IMR-90 (cell line): ENCODE measurements at places on chromosomes 6 and 20. TPM values are rescaled to one million over a fixed set of nuclear protein-coding genes. Genes with fewer than 3 reads are reported as not detected.
A peak's percentile ranks its signal among the peaks of the same experiment; 100 is the strongest.

GRCh38 chr6:110449541-110449895 lies 26.9 kb downstream of the SLC22A16 start:
- DNase-seq: no peak

DNA sequence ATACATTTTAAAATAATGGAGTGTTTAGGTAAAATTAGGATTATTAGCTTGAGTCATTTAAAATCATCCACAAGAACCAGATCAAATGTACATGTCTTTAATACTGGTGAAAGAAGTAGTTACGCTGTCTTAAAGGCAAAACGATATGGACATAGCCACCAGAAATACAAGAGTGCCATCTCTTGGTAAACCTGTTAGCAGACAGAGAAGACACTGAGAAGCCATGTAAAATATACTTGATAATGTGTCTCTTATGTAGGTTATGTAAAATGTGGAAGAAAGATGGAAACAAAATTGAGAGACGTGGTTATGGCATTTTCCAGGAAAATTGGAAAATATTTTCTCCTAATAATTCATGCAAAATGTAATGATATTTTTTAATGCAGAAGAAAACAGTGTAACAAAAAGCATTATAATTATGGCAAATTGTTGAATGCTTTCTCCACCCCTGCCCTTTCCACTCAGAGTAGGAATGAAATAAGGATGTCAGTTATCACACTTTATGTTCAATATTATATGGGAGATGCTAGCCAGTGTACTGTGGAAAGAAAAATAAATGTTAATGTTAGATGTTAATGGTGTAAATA lies 12.2 kb upstream of the SLC17A2 start:
- DNase-seq: peak; percentile 55

WFDC12 gene
- polyA plus RNA-seq: not detected in 2 replicates

GRCh38 chr6:105733556-105734162 lies 330.8 kb upstream of the PREP start:
- DNase-seq: peak; percentile 60

DNA sequence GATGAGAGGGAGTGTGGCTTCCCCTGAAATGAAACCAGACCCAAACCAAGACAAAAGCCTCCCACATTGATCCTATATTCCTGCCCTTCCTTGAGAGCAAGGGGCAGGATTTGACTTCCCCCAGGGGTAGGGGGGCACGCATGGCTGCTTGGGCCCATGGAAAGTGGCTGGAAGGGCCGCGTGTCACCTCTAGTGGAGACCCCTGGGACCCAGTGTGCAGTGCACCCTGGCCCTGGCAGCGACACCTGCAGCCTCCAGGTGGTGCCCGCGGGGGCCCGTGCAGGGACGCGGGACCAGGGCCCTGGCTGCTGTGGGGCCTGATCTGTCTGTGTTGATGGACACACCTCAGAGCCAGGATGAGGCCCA lies 18.0 kb upstream of the SLCO4A1 start:
- no peak for DNase-seq

JARID2 gene
- 9.6 TPM in 2 replicates for polyA plus RNA-seq

GRCh38 chr6:90343576-90343975 lies 46.9 kb upstream of the BACH2 start:
- DNase-seq: peak; percentile 53

- DNase-seq: no peak
Observed at GRCh38 chr20:38215194-38216182, 45.0 kb downstream of the KIAA1755 start.

EDN3 gene
- polyA plus RNA-seq: not detected in 2 replicates

DNA sequence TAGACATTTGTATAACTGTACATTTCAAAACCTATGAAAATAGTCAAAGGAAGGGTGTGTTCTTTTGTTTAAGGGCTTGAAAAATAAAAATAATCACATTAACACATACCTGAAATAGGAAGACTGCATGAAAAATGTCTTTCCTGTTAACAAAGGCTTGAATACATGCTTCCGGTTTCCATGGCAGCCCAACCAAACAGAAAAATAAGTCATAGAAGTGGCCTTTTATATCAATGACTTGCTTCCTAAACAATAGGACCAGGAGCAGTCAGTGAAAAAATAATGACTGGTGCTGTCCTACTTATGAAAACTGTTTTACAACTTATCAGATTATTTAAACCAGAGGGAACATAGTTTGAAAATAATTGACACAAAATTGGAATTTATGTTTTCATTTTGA lies 412.6 kb upstream of the PLCB4 start:
- DNase-seq: no peak

DNA sequence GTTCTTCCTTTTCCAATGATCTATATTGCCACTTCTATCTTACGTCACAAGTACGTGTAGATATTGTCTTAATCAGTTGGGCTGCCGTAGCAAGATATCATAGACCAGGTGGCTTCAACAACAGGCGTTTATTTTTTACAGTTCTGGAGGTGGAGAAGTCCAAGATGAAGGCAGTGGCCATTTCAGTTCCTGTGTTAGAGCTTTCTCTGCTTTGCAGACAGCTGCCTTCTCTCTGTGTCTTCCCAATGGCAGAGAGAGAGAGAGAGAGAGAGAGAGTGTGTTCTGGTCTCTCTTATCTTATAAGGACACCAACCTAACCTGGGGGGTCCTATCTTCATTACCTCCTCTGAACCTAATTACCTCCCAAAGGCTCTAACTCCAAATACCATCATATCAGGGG lies 8.3 kb downstream of the HSF2 start:
- DNase-seq: no peak

DNA sequence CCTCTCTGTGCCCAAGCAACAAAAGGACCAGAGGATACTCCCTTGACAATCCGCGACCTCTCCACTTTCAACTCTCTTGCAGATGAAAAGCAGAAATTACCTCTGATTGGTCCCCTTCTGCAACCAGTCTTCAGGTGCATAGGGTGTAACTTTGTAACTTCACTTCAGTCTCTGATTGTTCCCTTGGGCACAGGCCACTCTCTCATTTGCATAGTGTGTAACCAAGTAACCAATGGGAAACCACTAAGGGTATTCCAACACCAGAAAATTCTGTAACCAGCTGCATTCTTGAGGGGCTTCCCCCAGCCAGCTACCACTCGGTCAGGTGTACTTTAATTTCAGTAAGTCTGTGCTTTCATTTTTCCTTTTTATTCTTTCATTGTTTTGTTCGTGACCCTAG lies 4.4 kb upstream of the RAET1L start:
- DNase-seq: no peak
